ENCODE measurements at places on chromosomes 12 and 14.

GRCh38 chr12:89863493-89863938 lies 154.9 kb upstream of the ATP2B1 start:
- DNase-seq: no peak

- DNase-seq: no peak
Measured at GRCh38 chr14:92458136-92459029, 55.2 kb upstream of the RIN3 start.

DNA sequence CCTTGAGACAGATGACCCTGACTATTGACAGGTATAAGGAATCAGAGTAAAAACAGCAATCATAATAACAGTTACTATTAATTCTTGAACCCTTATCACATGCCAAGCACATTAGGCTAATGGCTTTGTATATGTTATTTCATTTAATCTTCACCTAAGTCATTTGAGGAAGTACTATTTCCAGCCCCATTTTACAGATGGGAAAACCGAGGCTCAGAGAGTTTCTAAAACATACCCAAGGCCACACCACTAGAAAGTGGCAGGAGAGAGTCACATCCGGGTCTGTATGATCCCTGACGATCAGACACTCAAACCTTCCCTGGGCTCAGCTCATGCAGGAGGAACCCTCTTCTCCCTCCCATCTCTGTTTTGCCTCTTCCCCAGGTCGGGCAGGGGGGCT lies 209.5 kb downstream of the RBM19 start:
- no peak for DNase-seq

DNA sequence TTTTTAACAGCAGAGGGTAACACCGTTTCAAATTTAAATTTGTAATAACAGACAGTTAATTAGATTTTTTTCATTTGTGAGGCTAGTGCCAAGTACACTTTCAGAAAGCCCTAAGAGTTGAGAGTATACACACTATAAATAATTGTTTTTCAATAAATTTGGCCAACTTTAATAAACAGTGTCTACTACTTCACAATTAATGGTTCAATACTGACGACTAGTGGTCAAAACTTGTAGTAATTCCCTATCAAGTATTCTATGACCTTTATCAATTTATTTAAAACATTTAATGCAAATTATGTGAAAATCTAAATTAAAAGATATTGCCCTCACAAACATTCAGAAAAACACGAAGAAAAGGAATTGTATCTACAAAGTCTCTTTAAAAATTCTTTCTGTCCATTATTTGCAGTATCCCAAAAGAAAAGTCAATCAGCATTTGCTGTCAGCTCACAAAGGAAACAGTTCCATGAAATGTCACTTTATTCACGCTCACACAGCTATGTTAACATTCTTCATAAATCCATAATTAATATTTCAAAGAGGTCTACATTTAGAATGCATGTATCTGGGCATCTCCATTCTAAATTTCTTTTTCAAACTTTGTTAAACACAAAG lies 91.2 kb downstream of the CEP128 start:
- no peak for DNase-seq

GRCh38 chr12:31715283-31715825 lies 13.5 kb downstream of the AMN1 start:
- DNase-seq: peak; percentile 39

- no peak for DNase-seq
Measured at GRCh38 chr14:36508418-36509068, 11.5 kb downstream of the NKX2-1 start.

GRCh38 chr14:106277503-106277902 lies 751.1 kb downstream of the TMEM121 start:
- no peak for DNase-seq

DNA sequence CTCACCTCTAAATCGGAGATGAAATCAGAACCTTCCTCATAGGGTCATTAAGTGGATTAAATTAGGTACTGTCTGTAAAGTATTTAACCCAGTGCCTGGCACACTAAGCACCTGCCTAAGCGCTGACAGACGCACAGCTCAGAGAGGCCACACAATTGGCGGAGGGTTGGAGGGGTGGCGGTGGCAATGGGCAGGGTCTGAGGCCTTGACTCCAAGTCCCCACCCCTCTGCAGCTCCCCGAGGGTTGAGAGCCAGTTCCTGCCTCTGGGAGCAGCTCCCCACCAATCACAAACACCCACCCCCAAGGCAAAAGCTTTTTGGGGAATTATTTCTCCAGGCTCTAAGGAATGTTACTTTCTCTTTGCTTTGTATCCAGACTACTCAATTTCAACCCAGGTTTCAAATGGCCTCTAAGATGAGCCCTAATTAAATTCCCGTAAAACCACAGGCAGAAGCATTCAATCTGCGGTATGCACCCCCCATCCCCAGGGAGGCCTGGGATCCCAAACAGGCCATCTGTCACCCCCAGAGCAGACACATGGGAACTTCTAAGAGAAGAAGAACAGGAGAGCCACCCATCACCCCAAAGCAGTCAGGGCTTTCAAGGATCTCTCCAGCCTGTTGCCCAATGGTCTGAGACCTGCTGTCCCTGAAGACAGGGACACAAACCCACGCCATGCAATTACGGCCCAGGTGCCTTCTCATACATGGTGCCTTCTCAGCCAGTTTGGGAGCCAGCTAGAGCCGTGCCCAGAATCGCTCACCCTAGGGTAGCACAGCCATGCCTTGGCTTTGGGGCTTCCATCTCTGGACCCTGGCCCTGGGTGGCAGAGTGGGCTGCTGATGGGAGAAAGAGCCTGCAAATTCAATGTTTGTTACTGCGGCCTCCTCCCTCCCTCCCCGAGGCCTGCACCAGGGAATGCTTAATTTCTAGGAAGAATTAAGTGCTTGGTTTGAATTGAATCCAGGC lies 66.1 kb downstream of the CHGA start:
- DNase-seq: no peak

DNA sequence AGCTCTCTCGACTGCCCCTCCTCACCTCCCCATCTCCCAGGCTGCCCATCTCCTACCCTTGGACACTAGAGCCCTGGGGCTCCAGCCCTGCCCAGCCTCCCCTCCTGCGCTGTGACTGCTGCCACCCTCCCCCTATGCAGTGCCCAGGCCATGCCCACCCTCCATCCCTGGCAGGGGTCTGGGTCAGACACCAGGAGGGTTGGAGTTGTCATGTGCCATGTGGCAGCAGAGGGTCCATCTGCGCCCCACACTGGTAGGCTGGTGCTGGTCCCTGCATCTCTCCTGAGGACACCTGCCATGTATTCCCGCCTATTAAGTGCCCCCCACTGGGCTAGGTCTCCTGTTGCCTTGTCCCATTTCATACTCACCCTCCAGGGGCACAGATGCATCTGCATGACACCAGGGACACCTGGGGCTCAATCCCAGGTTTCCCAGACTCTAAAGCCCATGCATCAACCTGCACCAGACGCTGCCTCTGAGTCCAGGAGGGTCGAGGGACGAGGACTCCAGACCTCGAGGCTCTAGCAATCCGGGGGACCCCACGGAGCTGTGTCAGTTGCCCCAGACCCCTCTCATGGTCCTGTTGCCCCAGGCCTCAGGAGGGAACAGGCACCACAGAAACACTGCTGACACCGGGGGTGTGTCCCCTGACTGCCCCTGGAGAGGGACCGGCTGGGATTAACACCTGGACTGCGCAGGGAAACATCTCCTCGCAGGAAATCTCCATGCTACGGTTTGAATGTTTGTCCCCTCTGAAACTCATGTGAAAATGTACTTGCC lies 23.4 kb upstream of the SFSWAP start:
- no peak for DNase-seq

GRCh38 chr12:27101290-27101689 lies 18.9 kb upstream of the C12orf71 start:
- DNase-seq: no peak

DNA sequence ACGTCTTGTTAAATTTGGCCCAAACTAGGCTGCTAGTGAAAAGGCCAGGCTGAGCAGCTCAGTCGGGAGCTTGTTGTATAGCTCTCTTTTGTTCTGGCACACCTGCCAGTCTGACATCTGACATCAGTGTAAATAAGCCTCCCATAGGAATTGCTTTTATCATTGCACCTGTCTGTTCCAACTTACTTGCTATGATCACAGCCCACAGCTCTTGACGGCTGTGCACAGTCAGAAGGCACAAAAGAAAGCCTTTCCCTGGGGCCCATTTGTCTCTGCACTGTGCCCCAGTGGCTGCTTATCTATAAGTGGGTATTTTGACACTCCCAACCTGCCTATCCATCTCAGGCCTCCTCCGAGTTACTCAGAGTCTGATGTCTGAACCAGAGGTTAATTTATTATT lies 324.5 kb downstream of the NUAK1 start:
- no peak for DNase-seq

DNA sequence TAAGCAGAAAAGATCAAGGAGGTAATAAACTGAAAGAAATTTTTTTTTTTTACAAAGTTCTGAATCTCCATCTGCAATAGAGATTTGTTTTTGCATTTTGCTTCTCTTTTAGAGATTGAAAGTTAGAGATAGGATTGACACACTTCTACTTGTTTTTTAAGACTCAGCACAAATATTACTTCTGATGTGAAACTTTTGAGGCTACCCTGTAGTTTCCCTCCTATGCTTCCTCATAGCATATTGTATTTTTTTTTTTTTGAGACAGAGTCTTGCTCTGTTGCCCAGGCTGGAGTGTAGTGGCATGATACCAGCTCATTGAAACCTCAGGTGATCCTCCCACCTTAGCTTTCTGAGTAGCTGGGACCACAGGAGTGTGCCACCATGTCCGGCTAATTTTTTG lies 32.1 kb upstream of the SGPP1 start:
- DNase-seq: no peak

DNA sequence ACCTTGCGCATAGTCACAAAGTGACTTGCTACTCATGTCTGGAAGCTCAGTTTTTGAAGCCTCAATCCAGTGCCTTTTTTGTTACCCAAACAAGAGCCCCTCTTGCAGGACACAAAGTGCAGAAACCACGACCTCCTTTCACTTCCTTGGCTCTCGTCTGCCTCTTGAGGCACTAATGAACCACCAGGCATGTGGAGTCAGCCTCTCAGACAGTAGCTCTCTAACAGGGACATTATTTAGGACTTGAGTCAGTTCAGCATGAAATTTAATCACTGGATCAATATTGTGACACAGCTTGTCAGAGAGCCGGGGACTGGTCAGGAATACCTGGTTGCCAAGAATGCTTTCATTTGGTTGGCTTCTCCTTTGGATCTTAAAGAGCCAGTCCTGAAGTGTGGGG lies 46.7 kb downstream of the HSPB8 start:
- DNase-seq: no peak

GRCh38 chr12:120019197-120019596 lies 30.2 kb downstream of the BICDL1 start:
- no peak for DNase-seq

GRCh38 chr12:93191423-93191822 lies 186.3 kb upstream of the NUDT4 start:
- no peak for DNase-seq

DNA sequence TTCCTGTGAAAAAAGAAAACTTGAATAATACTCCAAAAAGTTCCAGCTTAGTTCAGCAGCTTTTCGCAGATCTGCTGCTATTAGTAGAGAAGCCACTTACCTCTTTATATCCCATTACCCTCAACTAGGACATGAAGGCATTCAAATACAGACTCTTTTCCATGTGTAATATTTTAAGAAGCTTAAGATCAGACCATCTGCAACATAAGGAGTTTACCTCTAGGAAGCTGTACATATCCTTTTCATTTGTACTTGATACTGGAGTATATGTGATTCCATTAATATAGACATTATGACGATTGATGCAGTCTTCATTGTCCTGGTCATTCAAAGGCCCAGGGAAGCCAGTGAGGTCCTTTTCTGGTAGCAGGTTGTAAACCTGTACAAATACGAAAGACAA lies 20.4 kb downstream of the A2M start:
- no peak for DNase-seq

DNA sequence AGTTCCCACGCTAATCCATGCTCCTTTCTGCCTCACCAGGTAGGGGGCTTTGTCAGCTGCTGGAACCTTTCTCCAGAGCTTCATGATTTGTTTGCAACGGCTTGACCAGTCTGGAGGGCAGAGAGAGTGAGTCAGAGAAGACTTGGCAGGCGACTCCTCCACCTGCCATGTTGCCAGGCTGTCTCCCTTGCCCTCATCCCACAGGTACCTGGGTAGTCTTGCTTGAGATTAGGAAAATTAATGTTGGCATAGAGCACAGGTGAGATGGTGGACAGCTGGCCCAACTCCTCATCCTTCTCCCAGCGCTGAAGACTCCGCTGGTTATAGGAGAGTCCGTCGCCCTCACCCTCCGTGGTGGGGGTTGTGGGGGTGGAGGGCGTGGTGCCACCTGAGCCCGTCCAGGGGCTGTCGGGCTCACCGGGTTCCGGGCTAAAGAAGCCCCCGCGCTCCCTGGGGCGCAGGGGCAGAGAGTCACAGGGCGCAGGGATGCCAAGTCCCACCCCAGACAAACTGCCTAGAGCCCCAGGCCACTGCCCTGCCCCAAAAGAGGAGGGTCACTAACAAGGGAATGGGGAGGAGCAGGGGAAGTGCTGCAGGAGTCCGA lies 18.6 kb downstream of the KMT2D start:
- no peak for DNase-seq

DNA sequence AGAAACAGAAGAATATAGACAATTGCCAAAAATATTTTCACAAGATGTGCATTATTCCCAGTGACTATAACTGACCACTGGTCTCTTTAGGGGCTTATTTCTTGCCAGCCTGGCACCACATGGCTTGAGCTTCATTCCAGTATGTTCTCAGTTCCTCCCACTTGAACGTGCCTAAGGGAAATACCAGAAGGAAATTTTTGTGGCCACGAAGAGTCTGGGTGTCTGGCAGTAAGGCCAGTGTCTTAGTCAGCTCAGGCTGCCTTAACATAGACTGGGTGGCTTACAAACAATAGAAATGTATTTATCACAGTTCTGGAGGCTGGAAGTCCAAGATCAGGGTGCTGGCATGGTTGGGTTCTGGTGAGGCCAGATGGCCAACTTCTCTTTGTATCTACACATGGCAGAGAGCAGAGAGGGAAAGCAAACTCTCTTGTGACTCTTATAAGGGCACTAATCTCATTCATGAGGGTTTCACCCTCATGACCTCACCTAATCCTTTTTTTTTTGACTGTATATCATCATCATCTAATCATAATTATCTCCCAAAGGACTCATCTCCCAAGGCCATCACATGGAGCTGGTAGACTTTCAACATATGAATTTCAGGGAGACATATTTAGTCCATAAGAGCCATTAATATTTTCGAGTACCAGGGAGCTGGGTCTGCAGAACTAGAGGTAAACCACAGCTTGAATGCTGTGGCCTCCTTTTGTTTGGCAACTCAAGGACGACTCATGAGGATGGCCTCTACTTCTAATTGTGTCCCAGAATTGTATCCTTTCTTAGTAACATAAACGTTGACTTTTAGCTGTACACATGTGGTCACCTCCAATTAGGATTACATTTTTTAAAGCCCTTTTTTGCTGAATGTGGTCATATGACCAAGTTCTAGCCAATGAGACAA lies 5.1 kb upstream of the SMOC1 start:
- no peak for DNase-seq

DNA sequence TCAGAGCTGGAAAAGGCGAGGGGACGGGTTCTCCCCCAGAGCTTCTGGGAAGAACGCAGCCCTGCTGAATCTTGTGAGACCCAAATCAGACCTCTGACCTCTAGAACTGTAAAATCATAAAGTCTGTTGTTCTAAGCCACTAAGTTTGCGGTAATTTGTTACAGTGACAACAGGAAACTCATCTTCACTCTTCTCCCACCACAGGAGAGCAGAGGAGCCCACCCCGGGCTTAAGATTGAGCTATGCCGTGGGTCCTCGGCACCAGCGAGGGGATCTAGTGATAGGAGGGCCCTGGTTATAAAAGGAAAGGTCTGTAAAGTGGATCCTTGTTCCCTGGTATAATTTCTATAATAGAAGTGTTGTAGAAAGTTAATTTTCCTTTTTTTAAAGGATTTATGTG lies 7.6 kb downstream of the MLXIP start:
- no peak for DNase-seq

- no peak for DNase-seq
Measured at GRCh38 chr12:68170726-68171125, 11.2 kb upstream of the IFNG start.

- DNase-seq: no peak
Measured at GRCh38 chr12:82757656-82758055, 71.0 kb downstream of the TMTC2 start.
